ENCODE measurements at places on chromosomes 7 and 10.

DNA sequence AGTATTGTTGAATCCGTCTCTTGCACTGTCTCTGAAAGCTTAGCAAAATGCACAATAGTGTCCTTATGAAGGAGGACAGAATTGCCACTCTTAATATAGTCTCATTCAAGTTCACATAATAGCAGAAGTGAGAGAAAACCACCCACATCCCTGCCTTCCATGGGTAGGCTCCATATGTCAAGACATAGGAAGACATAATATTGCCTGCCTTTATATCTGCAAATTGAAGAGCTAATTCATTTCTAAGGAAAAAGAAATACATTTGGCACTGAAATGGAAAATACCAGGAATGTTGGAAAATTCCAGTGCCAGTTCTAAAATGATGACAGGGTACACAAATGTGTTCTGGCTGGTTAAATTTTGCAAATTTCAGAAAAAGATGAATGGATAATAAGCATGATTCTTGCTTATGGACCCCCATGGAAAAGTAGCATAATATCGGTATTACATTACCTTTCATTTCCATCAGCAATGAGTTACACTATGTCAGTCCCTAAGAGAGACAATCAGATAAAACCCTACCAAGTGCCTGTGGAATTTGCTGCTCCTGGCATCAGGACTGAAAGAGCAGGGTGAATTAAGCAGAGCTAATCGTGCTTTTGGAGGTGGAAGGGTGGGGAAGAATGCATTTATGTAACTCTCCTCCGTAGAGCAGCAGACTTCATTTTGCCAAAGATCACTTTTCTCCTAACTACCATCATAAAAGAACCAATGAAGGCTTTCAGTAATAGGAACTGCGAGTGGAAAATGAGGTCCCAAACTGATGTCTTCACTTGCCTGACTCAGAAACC is 312.6 kb downstream of the FGFR2 start:
- no peak for DNase-seq

DNA sequence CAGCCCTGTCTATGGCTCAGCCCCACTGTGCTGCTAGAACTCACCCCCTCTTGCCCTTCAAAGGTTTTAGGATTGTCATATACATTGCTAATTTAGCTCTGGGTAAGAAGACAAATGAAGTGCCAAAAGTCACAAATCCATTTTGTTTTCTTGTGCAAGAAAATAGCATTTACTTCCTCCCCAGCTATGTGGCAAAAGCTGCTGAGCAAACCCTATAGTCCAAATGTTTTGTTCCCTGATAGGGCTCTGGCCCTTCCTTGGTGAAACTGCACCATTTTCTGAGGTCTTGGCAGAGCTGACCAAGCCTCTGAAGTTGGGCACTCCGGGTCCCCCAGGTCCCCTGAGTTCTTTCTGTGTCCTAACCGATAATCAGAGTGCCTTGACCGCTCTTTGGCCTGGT is 84.1 kb upstream of the GJD4 start:
- DNase-seq = no peak

DNA sequence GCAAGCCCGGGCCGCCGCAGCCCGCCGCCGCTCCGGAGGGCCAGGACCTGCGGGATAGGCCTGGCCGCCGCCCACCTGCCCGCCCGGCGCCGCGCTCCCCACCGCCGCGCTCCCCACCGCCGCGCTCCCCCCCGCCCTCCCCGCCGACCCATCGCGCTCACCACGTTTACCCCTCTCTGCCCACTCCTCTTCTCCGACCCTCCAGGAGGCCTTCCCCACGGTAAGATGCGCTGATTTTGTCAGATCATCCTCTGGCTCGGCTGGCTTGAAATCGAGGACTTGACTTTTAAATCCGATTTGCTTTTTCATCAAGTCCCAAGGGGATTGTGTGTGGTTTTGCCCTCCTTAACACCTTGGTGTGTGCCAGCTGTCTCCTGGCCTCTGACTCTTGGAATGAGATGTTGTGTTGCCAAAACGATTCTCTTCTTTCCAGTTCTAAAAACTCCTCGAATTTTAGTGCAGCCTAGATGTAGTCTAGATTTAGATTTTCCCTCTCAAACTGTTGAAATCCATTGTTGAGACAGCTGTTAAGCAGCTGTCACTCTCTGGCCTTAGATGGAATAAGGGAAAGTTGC is 738 bp downstream of the POM121 start:
- no peak for DNase-seq

DNA sequence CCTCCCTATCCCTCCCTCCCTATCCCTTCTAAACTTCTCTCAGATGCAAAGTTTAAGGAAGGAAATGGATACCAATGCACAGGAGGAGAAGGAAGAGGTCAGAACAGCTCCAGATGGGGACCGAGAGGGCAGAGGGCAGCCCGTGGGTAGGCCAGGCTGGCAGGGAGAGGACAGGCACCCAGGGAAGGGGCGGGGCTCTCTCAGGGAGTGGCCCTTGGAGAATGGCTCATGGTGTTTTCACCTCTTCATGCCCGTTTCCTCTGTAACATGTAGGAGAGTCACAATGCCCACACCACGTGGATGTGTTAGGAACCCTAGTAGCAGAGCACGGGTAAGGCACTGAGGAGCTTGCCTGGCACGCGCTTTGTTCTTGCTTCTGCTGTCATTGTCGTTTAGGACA is 264.5 kb downstream of the CELF2 start:
- no peak for DNase-seq

GRCh38 chr7:28531291-28531690 is 119.0 kb downstream of the CREB5 start:
- no peak for DNase-seq

DNA sequence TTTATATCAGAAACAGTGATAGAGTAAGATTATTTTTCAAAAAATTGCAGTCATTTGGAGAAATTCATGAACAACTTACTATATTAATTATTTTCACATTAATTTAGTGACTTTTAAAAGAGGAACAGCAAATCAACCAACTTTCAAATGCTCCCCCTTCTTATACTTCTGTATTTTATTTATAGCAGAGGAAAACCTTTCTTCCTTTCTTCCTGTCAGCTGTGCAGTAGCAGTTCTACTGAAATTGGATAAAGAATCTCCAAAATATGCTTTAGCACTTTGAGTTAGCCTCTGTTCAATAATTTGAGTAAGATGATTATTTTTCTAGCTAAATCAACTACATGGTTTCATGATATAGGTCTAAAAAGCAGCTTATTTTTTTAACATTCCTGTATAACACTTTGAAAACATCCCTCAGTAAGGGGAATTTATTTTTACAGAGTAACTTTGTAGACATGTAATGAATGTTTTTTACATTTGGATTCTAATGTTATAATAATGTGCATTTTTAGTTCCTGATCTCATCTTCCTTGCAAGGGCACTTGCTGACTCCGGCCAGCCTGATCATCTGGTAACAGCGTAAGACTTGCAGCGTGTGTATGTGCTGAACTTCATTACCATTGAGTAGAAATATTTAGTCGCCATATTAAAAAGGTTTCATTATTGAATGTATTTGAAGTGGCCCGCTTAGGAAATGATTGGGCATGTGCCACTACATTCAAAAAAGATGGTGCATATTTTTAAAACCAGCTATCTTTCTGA is 158.3 kb upstream of the HDAC9 start:
- DNase-seq = no peak

GRCh38 chr7:68776326-68776725 is 821.9 kb upstream of the AUTS2 start:
- no peak for DNase-seq

GRCh38 chr7:126750207-126750911 is 502.4 kb downstream of the GRM8 start:
- DNase-seq = no peak

- no peak for DNase-seq
These were observed 130.8 kb downstream of the ELFN1 start for GRCh38 chr7:1800902-1801301.

DNA sequence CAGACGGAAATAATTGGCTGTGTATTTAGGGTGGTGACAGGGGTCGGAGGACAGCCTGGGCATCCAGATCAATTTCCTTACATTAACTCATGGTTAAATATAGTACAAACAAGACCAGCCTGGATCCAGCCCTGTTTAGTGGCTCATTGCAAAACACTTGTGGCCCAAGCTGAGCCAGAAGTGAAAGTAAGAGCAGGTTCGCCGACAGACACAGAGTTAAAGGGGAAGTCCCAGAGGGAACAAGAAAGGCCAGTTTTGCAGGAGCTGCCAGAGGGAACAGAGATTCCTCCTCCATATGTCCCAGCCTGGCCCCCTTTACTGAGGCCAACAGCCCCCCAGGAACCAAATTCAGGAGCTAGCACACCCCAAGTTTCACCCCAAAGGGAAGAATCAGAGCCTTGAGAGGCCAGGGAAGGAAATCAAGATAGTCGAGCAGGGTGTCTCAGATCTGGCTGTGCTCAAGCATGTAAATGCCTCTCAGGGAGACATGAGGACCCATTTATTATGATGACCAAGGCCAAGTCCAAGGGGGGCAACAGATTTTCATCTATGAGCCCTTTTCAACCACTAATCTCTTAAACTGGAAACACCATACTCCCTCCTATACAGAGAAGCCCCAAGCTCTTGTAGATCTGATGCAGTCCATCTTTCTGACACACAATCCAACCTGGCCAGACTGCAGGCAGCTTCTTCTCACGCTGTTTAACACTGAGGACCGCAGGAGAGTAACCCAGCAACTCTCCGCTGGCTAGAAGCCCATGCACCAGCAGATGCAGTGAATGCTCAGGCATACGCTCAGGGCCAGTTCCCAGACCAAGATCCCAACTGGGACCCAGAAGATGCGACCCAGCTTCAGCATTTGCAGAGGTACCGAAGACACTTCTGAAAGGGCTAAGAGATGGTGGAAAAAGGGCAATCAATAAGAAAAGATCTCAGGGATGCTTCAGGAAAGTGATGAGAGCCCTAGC is 15.9 kb upstream of the ADCK2 start:
- no peak for DNase-seq

GRCh38 chr10:121058082-121058481 is 206.9 kb downstream of the WDR11 start:
- no peak for DNase-seq

DNA sequence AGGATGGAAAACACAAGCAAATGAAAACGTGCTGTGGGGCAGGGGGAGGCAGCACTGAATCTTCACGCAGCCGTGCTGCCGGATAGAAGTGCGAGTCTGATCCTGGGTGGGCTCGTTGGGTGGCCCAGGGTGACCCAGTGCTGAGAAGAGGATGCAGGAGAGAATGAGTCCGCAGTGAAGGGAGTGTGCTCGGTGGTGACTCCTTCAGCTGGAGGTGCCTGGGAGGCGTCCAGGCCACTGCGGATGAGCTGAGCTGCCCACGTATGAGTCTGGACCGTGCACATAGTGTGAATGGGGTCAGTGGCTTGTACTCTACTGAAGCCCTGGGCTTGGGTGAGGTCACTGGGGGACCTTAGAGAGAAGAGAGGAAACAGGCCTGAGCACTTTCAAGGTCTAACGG is 190.0 kb upstream of the MGMT start:
- DNase-seq = no peak

DNA sequence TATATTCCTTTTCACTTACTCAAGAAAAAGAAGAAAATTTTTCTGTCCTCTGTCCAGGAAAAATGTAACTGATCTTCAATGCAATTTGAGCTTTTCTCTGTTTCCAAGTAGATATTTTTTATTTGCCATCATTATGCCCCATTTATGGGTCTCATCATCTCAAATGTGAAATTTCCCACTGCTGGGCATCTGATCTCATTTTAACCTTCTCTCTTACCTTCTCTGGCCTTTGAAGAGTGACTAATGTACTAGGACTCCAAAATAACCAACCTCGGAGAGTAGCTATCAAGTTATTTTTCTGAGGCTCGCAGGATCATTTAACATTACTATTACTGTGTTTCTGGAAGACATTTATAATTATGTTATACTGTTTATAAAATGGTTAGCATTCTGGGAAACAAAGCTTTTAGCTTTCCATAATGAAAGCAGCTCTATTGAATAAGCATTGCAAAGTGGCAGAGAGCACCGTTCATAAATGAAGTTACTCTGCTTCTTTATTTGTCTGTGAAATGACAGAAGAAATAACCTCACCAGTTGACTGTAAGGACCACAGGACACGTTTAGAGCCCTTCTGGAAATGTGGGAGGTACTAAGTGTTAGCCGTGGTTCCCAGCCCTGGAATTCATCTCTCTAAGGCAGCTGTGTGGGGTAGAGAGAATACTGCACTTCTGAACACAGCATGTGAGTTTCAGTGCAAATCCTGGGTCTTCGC is 33.3 kb upstream of the NMT2 start:
- DNase-seq = no peak

DNA sequence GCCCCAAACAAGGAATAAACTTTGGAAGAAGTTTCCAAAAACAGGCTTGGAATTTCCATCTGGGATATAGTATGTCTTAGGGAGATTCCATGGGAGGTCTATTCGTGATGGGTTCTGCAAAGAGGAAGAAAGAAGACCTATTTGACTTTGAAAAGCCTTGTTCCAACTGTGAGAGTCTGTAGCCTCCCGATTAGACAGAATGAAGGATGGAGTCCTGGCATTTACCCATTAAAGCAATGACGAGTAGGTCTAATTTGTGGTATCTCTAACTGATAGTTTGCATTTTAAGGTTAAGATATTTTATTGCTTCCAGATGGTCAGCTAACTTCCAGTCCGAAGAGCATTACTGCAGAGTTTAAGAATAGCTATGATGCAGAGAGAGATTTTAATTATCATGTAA is 19.5 kb upstream of the GALNT17 start:
- DNase-seq = no peak

DNA sequence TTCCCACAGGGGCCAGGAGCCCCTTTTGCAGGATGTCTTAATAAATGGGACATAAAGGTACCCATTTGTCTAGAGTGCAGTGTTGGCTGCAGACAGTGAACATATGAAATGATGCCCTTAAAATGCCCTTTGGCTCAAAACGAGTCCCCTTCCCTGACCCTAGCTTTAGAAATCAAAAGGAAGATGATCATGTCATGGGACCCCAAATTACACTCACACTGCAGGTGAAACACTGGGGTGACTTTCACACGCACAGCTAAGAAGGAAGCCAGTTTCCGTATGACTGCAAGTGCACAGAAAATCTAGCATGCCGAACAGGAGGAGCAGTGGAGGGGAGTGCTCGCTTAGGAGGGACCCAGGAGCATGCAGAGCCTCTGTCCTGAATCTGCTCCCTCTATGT is 154.5 kb upstream of the KLF14 start:
- no peak for DNase-seq

GRCh38 chr7:155190688-155191087 is 107.0 kb upstream of the INSIG1 start:
- DNase-seq = peak; percentile 27

GRCh38 chr7:106377847-106378361 is 93.1 kb upstream of the NAMPT start:
- DNase-seq = no peak

DNA sequence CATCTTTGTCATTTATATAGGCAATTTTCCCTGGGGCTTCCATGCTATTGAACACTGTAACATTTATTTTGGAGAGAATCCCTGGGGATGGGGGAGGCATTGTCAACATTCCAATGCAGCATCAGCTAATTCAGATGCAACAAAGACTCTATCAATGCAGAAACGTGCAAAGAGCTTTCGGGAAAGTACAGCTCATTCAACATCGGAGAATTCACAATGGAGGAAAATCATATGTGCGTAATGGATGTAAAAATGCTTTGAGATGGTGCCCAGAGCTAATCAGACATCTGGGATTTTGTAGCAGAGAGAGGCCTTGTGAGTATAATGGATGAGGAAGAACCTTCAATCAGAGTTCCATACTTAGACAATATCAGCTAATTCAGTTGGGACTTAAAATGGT is 28.3 kb upstream of the FIS1 start:
- DNase-seq = no peak

Measured in activated gamma-delta T cell (primary cell).